ENCODE measurements at places on chromosomes 7 and 10.

DNA sequence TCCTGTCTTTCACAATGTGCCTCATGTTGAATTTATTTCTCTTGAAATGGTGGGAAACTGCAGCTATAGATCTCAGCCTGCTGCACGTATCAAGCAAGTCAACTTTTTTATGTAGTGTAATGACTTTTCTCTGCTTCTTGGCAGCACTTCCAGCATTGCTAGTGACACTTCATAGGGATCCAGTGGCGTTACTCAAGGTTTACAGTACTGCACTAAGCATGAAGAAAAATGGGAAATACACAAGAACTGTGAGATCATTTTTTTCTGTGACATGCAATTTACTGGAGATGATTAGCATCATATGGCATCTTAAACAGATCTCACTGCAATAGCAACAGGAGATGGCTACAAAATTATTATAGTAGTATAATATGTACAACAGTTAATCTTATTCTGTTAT is 90.9 kb downstream of the POLR1F start:
- DNase-seq, result no peak

DNA sequence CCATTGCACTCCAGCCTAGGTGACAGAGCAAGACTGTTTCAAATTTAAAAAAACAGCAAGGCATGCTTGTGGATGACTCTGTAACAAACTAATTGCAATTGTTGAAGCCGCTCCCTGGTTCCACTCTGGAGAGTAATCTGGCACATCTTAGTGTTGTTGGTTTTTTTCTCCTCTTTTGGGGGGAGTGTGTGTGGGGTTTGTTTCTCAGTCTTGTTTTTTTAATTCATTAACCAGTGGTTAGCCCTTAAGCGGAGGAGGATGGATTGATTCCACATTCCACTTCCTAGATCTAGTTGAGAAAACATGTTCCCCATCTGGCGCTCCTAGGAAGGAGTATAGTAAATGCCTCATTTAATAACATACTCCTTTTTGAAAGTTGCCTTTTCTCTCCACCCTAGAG is 8.6 kb upstream of the ZNF713 start:
- no peak for DNase-seq

GRCh38 chr10:77325233-77325537 is 312.4 kb downstream of the KCNMA1 start:
- no peak for DNase-seq

DNA sequence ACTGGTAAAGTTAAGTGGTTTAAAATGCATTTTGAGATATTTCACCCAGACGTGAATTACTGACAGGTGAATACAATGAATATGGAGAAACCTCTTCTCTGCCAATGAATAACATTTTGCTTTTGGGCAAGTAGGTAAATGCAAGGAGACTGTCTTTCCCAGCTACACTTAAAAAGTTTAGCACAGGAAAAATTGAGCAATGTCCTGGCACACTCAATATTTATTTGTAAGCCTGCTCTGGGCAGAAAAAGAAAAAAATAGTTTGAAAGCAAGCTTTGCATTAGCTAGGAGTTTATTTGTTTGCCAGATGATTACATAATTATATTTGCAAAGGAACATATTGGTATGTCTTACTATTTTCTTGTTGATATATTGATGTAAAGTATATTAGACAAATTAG is 624.2 kb downstream of the ACTR3B start:
- no peak for DNase-seq

DNA sequence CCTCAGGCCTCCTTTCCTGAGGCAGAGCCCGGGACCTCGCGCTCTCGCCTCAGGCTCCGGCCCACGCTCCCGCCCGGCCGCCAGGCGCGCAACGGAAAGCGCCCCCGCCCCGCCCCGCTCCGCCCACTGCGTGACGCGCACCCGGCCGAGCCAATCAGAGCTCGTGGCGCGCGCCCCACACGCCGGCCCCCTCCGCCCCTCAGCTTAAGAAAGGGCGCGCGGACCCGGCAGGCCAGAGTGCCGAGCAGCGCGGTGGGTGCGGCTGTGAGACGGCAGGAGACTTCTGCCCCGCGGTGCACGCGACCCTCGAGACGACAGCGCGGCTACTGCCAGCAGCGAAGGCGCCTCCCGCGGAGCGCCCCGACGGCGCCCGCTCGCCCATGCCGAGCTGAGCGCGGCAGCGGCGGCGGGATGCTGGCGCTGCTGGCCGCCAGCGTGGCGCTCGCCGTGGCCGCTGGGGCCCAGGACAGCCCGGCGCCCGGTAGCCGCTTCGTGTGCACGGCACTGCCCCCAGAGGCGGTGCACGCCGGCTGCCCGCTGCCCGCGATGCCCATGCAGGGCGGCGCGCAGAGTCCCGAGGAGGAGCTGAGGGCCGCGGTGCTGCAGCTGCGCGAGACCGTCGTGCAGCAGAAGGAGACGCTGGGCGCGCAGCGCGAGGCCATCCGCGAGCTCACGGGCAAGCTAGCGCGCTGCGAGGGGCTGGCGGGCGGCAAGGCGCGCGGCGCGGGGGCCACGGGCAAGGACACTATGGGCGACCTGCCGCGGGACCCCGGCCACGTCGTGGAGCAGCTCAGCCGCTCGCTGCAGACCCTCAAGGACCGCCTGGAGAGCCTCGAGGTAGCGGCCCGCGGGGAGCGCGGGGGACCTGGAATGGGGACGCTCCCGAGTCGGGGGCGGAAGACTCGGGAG is at the start of gene NPTX2:
NPTX2 (plus strand) TSS at position 235 of the 909 bp plus-strand sequence; CDS start at position 412, 177 bp downstream.
- no peak for DNase-seq

- no peak for DNase-seq
Measured at GRCh38 chr10:92241158-92241500, 49.7 kb downstream of the CPEB3 start.

DNA sequence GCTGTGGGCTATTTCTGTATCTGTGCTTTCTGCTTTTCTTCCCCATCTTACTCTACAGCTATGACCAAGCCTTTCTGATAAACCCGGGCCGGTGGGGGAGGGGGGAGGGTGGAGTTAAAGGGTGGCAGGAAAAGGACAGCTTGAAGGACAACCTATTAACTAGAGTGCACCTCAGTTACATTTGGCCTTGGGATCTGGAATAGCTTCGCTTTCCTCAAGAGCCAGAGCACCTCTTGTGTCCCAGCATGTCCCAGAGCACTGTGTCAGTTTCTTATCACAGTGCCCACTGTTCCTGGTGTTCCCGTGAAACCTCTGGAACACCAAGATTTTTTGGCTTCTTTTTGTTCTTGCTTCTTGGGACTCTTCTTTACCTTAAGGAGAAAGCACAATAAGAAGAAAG is 160.6 kb downstream of the NSUN6 start:
- DNase-seq, result no peak

GRCh38 chr10:71494980-71495381 is 98.3 kb downstream of the CDH23 start:
- no peak for DNase-seq

DNA sequence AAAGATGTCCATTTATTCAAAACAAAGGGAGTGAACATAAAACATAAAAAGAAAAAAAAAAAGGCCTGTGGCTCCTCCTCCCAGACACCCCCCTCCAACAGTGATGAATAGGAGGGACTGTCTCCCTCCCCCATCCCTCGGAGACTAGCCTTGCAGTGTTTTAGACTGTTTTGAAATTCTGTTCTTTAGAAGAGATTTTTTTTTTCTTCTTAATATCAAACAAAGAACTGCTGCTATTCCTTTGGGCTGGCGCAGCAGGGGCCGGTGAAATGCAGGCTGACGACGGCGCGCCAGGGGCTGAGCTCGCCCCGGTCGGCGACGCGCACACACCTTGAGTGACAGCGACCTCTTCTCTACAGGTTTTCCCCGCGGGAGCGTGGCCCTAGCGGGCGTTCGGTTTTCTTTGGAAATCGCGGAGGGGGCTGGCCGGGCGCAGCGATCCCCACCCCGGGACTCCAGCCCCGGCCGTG is at the start of gene LANCL2:
LANCL2 (plus strand) TSS at position 133 of the 470 bp plus-strand sequence. CDS start 689 bp downstream, outside the sequence.
- DNase-seq, result no peak

GRCh38 chr7:516216-516605 is 3.4 kb downstream of the PDGFA start:
- no peak for DNase-seq

GRCh38 chr10:101644002-101644401 is 51.0 kb downstream of the FBXW4 start:
- DNase-seq, result no peak

GRCh38 chr10:118108194-118109026 is 61.7 kb upstream of the RAB11FIP2 start:
- no peak for DNase-seq

DNA sequence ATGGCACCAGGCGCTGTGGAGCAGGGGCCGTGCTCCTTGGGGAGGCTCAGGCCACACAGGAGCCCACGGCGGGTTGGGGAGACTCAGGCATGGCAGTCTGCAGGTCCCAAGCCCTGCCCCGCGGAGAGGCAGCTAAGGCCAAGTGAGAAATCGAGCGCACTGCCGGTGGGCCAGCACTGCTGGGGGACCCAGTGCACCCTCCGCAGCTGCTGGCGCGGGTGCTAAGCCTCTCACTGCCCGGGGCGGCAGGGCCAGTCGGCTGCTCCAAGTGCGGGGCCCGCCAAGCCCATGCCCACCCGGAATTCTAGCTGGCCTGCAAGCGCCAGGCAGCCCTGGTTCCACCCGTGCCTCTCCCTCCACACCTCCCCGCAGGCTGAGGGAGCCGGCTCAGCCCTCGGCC is 57.1 kb downstream of the COL28A1 start:
- DNase-seq, result no peak

GRCh38 chr10:51596695-51597094 is 102.7 kb downstream of the CSTF2T start:
- DNase-seq, result no peak

- no peak for DNase-seq
Measured at GRCh38 chr7:108419961-108420908, 36.0 kb downstream of the NRCAM start.

GRCh38 chr10:94440096-94440495 is 37.8 kb downstream of the TBC1D12 start:
- DNase-seq, result no peak

GRCh38 chr7:16515785-16516685 is 10.6 kb upstream of the LRRC72 start:
- no peak for DNase-seq

GRCh38 chr10:72272689-72273409 is 875 bp upstream of the DDIT4 start:
- DNase-seq, result no peak

DNA sequence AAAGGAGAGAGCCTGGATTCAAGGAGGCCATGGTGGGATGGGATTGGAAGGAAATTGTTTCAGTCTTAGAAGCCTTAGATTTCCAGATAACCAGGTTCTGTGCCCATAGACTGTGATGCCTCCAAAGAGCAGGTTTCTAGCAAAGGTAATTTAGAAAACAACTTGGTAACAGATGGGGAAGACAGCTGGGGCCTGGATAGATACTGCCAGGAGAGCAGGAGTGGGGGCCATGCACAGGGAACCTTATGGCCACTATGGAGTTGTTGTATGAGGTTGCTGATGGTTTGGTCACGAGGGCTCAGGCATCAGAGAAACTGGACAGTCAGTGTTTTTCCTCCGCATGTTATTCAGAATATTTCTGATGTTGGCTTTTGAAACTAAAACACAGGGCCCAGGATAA is 901.9 kb downstream of the LRMDA start:
- DNase-seq, result no peak

All from stimulated activated CD4-positive, alpha-beta T cell treated with anti-CD3 and anti-CD28 coated beads, TNF-alpha, amount 100 ng/mL, for 4 hours (primary cell).